ENCODE measurements at places on chromosomes 5 and 9.

DNA sequence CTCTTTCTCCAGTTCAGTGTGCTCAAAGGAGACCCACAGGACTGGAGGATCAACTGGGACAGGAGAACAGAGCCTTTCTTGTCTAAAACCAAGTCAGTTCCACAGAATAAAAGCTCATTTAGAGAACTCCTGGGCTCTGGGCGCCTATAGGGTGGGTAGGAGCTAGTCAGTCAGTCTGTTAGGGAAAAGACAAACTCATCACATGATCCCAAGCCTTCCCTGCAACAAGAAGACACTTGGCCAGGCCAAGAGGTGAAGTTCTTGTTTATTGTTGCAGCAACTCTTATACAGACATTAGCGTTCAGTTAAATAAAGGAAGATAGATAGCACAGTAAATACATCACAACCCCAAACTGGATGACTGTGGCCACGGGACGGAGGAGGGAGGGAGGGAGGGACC, 102.3 kb downstream of the ENTREP1 start:
- DNase-seq: no peak

DNA sequence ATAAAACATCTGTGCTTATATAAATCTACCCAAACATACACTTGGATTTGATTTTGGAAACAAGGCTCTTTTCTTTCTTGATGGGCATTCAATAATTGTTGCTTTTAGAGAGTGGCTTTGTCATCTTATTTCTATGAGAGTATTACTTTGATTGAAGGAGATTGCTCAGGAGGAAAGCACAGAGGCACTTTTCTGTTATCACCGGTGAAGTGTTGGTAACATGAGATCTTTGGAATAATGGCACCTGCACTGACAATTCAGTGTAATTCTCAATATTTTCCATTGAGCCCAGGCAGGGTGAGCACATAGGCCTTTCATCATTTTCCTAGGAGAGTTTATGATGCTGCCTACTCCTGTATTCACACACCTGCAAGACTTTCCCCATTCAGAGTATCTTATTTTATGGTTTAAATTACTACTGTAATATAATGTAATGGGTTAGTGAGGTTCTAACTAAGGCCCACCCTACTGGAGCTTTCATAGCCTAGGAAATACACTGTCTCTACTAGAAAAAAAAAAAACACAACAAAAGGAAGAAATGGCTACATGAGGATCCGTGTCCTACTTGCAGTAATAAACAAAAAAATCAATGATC, 244.3 kb downstream of the DENND1A start:
- no peak for DNase-seq

GRCh38 chr5:110115503-110115902, 425.8 kb downstream of the MAN2A1 start:
- no peak for DNase-seq

- no peak for DNase-seq
Observed at GRCh38 chr5:123474228-123474627, 37.7 kb upstream of the CSNK1G3 start.

DNA sequence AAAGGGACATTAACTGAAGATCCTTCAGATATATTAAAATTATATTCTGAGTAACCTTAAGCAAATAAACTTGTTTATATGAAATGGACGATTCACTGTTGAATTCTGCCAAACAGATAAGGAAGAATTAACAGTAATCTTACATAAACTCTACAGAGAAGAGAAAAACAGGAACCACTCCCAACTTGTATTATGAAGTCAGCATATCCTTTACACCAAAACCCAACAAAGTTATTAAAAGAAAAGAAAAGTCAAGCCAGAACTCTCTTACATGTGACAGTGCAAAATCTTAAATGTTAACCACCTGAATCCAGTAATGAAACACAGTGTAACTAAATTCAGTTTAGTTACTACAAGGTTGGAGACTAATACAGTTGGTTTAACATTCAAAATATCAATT, 185.8 kb downstream of the DEPDC1B start:
- no peak for DNase-seq

- peak; percentile 87 for DNase-seq
Observed at GRCh38 chr5:178249191-178249989, 16.8 kb upstream of the PHYKPL start.

DNA sequence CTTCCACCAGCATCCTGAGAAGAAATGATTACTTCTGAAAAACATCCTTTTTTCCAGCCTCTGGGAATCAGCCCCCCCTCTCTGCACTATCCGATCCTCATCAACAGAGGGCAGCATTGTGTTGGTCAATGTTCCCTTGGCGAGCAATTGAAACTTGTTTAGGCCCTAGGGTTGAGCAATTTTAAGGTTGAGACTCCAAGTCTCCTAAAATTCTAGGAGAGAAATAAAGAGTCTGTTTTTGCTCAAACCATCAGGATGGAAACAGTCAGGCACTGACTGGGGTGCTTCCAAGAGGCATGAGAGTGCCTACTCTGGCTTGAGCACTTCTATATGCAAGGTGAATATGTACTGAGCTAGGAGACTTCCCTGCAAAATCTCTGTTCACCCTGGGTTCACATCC, 12.4 kb upstream of the CYFIP2 start:
- no peak for DNase-seq

DNA sequence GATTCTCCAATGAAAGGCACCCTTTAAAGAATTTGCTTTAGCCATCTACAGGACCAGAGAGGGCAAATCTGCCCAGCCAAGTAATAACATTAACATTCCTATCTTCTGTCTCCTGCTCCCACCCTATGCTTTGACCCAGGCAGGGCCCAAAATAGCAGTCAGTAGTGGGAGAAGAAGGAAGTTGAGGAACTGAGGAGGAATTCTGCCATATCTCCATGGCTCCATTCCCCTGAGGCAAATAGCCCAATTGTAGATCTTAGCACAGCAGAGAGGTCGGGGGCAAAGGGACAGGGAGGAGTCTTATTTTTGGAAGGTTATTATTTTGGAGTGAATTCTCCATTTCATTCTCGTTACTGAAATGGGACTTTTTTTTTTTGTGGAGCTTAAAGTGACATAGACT, 111.1 kb upstream of the IFNK start:
- DNase-seq: no peak
